ENCODE measurements at places on chromosomes 2 and 18.
A peak's percentile ranks its signal among the peaks of the same experiment; 100 is the strongest.

DNA sequence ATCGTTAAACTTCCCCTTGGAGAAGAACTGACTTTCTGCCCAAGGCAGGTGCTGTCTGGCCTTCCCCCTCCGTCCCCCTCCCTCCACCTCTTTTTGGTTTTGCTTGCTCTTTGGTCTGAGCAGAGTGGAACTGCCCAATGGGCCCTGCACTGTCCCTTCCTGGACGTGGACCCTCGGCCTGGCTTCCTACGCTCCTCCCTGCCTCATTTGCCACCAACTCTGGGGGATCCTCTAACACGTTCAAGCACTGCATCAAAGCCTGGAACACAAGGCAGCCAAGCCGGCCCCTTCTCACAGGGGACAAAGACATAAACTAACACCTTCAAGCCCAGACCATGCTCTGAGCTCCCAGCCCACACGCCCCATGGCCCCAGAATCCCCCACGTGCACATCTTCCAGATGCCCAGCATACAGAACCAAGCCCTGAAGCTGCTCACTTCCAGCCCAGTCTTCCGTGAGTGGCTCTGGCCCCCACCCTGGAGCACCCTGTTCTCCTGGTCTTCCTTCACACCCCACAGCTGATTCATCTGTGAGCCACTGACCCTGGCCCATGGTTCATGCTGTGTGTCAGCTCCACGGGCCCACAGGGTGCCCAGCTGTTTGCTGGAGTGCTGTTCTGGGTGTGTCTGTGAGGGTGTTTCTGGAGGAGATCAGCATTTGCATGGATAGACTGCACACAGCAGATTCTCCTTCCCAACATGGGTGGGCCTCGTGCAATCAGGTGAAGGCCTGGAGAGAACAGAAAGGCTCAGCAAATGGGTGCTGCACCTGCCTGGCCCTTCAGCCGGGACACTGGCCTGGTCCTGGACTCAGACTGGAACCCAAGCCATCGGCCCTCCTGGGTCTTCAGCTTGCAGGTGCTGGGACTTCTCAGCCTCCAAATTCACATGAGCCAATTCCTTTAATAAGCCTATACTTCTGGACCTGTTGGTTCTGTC, 247.1 kb upstream of the SALL3 start:
- DNase-seq: no peak

DNA sequence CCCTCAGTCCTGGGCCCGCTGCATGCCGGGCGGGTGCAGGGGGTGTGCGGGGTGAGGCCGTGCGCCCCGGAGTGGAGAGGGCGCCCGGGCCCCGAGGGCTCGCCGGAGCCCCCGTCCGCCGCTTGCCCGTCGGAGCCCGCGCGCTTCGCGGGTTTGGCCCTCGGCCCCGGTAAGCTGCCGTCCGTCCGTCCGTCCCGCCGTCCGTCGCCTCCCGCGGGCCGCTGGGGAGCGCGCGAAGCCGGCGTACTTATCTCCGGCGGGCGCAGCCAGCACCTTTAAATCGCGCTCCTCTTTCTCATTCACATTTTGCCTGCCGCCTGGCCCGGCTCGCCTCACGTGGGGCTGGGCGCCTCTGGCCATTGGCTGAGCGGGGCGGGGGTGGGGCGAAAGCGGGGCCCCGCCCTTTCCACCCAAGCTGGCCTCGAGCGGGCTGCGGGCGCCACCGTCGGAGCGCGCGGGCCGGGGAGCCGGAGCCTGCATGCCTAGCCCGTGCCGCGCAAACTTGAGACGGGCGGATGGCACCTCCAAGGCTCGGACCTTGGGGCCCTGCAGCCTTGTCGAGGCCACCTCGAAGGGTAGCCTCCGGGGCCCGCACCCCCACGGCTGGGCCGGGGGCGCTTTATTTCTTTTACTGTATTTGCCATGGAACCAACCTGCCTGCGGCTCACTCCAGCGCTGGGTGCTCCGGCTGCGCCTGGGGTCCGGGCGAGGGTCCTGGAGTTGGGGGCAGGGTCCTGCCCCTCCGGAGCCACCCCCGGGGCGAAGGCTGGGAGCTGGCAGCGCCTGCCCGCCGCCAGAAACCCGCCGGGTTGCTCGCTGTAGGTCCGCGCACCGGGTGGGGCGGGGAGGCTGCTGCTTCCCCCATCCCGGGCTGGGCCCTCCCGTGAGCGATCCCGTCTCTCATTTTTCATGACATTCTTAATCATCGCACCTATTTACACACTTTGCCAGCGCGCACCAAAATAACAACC, at the start of gene GBX2:
GBX2 (minus strand) TSS at position 277 of the 971 bp plus-strand sequence. CDS start 415 bp downstream, outside the sequence.
- peak; percentile 80 for DNase-seq

- DNase-seq: no peak
Observed at GRCh38 chr2:174841350-174841749, 77.1 kb upstream of the CHRNA1 start.

DNA sequence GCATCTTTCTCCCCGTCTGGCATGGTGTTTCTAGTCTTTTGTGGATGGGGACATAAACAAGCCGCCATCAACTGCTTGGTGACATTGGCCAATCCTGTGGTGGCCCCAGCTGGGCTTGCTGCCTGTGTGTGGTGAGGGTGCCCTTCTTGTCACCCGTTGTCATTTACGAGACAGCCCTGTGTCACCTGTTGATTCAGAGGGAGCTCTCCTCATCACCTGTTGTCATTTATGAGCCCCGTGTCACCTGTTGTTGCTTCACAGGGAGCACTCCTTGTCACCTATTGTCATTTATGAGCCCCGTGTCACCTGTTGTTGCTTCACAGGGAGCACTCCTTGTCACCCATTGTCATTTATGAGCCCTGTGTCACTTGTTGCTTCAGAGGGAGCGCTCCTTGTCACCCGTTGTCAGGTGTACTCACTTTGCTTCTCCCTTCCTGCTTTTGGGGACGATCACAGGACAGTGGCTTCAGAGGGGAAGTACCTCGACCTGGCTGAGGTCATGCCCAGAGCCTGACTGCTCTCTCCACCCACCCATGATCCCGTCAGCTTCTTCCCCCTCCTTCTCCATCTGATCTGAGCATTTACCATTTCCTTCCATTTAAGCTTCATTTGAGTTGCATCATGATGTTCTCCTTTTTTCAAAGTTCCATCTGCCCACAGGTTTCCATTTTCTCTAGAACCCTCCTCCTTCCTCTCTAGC, 29.1 kb downstream of the HPCAL1 start:
- DNase-seq: no peak

GRCh38 chr2:213320604-213321003, 36.3 kb downstream of the SPAG16 start:
- no peak for DNase-seq

DNA sequence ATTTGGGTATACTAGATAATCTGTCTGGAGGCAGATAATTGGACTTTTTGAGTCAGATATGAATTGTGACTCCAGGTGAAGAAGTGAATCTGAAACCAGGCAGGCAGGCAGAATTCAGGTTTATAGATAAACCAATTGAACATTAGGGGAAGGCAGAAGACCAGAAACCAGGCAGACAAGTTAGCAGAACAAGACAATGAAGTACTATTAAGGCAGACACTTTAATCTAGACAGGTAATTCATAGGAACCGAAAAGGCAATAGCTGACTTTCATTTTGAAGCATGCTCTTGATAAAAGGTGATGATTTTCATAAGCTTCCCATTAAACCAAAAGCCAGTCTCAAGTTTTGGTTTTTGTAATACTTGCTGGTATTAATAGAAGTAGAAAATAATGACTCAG, 19.3 kb upstream of the SLC4A10 start:
- DNase-seq: no peak

DNA sequence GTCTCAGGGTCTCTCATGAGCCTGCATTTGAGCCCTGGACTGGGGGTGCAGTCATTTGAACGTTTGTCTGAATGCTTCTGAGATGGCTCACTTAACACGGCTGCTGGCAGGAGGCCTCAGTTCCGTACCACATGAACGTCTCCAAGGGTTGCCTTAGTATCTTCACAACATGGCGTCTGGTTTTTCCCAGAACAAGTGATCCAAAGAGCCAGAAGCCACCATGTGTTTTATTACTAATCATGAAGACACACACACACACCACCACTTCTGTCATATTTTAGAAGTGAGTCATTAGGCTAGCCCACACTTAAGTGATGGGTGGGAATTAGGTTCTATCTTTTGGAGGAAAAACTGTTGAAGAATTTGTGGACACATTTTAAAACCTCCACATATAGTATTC, 15.0 kb upstream of the MYO1B start:
- no peak for DNase-seq

GRCh38 chr2:165609672-165610071, 140.2 kb downstream of the CSRNP3 start:
- DNase-seq: no peak

All from right hindlimb (tissue), 1 donor.